Activated CD4-positive, alpha-beta T cell treated with anti-CD3 and anti-CD28 coated beads, Interleukin-2, amount 50 U/mL, for 4 hours (primary cell): ENCODE measurements at places on chromosomes 2 and 18.

DNA sequence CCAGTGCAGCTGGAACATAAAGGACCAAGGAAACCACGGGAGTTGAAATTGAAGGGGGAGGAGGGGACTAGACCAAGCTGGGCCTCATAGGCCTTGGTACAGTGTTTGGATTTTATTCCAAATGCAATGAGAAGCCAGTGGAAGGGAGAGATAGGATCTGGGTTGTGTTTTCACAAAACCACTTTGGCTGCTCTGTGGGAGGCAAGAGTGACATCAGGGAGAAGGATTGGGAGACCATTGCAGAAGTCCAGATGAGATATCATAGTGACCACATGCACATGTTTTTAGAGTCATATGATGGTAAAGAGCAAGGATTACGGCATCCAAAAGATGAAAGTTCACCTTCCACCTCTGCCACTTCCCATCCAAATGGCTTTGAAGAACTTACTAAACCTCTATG, 210.2 kb downstream of the PAX3 start:
- no peak for DNase-seq

DNA sequence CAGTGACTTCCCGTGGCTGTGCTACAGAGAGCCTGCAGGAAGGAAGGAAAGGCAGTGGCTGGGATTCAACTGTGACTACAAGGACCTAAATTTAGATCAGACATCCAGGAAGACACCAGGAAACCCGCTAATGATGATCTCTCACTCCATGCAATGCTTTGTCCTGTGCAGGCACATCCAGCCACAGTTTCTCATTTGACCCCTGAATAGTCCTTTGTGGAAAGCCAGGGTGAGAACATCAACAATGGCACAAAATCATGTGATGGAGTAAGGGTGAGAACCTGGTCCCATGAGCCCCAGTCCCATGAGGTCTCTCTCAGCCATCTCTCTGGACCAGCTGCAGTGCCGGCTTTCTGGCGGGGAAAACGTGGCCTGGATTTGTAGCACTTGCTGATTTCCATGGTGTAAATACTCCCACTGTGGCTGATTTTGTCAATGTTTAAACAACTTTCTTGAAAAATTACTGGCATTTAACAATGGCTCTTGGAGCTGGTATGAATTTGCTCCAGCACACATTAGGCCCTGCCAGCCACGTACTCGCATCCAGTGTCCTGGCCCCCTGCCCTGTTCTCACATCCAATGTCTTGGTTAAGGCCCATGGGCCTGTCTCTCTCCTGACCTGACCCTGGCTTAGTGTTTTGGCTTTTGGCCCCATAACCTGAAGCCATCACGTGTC, 159.0 kb upstream of the HAAO start:
- no peak for DNase-seq

GRCh38 chr18:22136395-22136794, 33.0 kb upstream of the GATA6 start:
- DNase-seq, result no peak

GRCh38 chr2:132374961-132375360, 41.6 kb upstream of the GPR39 start:
- no peak for DNase-seq

GRCh38 chr18:55265984-55266383, 306.7 kb upstream of the CCDC68 start:
- no peak for DNase-seq

DNA sequence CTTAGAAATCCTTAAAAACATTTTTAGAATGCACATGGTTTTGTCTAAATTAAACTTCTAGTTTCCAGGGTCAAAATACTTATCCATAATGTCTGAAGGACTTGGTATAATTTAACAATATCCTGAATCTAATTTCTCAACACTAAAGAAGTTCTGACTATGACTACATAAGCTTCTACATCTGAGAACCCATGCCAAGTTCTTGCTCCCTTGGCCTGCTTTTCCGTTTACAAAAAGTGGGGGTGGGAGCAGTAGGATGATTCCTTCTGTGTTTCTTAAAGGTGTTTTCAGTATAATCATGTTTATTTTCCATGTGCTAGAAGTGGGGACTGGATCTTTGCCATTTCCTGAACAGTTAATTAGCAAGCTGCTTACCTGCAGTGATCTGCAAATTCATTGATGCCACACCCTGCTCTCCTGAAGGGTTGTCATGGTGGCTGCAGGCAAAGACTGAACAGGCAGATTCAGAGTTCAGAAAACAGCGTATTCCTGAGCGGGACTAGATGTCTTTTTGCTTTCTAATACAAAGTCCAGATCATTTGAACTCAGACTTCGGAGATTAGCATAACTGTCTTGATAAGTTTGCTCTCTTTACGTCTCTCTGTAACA, 36.2 kb downstream of the ADNP2 start:
- DNase-seq, result no peak

GRCh38 chr2:10584242-10584753, 105.5 kb downstream of the NOL10 start:
- no peak for DNase-seq

DNA sequence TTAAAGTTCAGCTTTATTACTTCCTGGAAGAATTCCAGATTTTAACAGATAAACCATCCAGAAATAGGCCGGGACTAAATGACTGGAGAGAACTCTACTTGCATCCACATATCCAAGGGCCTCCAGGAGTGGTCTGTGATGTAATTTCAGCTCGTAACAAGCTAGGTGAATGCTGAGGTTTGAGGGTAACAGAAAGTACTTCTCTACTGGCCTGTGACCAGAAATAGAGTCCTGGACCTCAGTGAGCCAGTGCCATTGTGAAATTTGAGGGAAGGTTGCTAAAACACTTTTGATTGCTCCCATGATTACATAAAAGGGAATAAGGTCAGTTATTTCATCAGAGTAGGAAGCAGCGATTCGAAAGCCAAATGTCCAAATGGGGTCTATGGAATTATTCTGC, 158.1 kb downstream of the DOCK10 start:
- no peak for DNase-seq

DNA sequence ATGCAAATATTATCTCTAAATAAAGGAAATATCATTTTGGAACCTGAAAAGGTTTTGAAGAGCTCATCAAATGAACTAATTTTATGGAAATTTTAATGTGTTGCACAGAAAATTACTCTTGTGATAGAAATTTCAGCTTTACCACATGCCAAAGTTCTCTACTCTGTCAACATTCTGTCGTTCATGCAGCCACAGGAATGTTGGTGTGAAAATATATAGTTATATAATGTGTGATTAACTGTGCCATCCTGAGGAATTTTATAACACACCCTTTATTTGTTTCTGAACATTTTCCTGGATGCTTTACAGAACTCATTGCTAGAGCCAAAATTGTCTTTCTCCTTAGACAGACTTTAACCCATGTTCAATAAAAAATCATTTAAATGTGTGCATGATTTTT, 202.5 kb upstream of the SLC8A1 start:
- DNase-seq, result no peak

DNA sequence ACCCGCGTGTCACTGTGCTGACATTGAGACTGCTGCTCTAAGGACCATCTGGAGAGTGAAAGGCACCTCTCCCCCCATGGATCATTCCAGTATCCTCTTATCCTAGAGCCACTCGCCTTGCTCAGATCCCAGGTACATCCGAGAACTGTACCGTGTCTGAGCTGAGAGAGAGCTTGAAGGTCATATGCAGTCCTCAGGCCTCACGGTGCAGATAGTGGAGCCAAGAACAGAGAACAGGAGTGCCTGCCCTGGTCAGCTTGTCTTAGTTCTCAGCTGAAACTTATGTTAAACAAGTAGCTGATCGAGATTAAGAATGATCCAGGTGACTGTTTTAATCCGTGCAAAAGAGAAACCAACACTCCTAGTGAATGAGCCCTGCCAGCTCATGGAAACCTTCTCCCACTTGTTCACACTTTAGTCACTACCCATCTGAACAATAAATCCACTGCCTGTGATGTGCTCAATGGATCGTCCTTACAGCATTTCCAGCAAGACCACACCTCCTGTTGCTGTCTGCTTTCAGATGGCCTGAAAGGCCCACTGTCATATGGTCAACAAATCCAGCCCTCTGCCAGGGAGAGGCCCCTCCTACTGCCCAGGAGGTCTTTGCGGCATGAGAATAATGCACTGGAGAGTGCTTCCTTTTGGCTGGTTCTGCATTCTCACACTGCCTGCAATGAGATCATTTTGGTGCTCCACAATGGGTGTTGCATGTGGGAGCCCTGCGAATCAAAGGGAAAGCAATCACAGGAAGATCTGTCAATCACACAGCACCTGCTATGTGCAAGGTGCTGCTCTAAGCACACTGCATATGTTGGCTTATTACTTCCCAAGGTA, 43.7 kb upstream of the APCDD1 start:
- no peak for DNase-seq

- no peak for DNase-seq
These were observed 90.1 kb downstream of the ACKR3 start for GRCh38 chr2:236659758-236660150.

DNA sequence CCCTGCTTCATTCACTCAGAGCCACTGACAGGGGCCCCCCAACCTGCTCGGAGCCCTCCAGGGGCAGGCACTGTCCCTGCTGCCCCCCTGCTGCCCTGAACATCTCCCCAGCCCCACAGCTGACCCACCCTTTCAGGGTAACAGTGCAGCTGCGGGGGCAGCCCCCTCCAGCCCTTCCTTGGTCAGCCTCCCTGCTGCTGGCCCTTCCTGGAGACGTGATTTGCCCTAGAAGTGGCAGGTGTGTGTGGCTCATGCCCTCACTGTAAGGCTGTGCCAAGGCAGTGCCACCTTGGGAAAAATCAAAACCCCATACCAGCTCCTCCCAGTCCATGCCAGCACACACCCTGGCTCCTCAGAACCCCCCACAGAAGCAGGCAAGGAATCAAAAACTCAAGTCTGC, 184.2 kb upstream of the HDAC4 start:
- no peak for DNase-seq

DNA sequence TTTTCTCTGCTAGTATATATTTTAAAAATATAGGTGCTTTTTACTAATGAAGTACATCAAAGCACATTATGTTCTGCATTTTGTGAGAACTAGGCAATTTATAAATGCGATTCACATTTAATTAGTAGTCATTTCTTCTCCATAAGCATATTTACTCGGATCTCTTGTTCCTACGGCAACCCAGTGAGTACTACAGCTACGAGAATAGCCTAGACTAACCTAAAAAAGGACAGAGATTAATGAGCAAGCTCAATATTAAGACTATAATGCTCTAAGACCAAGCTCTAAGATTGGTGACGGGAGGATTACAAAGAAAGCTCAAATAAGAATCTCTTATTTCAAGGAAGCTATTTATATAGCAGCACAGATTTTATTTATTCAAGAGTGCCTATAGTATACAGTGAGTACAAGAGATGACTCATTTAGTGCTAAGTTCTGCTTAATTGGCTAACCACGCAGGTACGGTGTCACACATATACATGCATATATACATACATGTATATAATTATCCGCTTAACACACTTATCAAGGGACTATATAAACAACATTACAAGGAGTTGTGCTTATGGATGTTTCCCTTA, 364.7 kb downstream of the GPD2 start:
- no peak for DNase-seq

- DNase-seq, result no peak
These were observed 693.4 kb upstream of the TMEFF2 start for GRCh38 chr2:192888109-192888508.

- no peak for DNase-seq
These were observed 219.2 kb downstream of the SH3RF3 start for GRCh38 chr2:109348190-109348589.

- no peak for DNase-seq
These were observed 44.6 kb downstream of the APOB start for GRCh38 chr2:20998972-20999905.

GRCh38 chr2:7473135-7473771, 556.0 kb downstream of the RNF144A start:
- DNase-seq, result no peak

GRCh38 chr2:129708221-129708967, 271.1 kb upstream of the RAB6C start:
- DNase-seq, result no peak

DNA sequence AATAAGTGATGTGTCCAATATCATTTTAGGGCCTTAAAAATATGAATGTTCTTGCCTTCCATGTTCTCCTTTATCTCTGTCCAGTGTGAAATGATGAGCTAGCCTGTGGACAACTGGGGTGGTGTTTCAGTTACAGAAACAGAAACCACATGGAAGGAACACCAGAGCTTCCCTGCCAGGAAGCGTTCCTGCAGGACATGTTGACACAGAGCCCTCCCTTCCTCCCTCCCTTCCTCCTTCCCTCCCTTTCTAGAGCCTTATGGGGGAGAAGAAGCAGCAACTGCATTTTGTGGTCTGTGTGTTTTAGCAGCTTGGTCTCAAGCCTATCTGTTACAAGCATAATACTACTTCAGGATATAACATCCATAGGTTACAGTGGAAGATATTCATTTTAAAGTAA, 539.7 kb upstream of the NETO1 start:
- no peak for DNase-seq

GRCh38 chr2:147442816-147443215, 402.0 kb upstream of the ACVR2A start:
- no peak for DNase-seq

- no peak for DNase-seq
These were observed 9.4 kb downstream of the RNU2-63P start for GRCh38 chr2:88006912-88007439.

DNA sequence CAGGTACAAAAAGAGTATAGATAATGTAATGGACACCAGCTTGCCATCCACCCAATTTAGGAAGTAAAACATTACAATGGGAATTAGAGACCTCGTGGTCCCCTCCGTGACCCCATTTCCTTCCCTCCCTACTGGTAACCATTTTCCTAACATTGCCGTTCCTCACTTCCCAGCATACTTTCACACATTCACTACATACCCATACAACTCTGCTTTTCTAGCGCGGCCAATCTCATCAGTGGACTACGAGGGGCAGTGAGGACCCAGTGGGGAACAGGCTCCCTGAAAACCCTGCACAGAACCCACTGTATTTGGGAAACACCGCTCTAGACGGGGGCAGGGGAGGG, 1.1 kb downstream of the ENOSF1 start:
- no peak for DNase-seq

DNA sequence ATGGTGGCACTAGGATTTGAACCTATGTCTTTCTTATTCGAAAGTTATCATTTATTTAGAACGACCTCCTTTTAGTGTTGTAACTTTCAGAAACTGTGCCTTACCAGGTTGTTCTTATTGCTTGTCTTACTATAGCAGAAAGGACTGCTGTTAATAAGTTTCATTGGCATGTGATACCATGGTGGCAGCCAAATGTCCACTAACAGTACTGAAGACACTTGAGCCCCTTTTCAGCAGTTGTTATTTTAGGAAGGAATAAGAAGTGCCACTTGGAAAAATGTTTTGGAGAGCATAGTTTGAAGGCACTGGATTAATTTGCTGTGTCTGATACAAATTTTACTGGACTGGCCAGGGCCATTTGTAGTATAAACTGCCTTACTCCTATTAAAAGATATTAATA, 37.7 kb downstream of the CEP192 start:
- DNase-seq, result no peak
